ENCODE measurements at places on chromosomes 3 and 15. TPM values are rescaled to one million over a fixed set of nuclear protein-coding genes. Genes with fewer than 3 reads are reported as not detected.

Gene SEMA3F
- total RNA-seq, result 10.6 TPM

Gene DUOXA2
- total RNA-seq, result not detected

Gene GATA2
- 5.0 TPM for total RNA-seq

Gene CTXN2
- total RNA-seq, result 0.05 TPM

Gene CISH
- total RNA-seq, result 0.51 TPM

Gene AHSG
- not detected for total RNA-seq
